ENCODE measurements at places on chromosomes 7 and 10. TPM values are rescaled to one million over a fixed set of nuclear protein-coding genes. Genes with fewer than 3 reads are reported as not detected.

DNA sequence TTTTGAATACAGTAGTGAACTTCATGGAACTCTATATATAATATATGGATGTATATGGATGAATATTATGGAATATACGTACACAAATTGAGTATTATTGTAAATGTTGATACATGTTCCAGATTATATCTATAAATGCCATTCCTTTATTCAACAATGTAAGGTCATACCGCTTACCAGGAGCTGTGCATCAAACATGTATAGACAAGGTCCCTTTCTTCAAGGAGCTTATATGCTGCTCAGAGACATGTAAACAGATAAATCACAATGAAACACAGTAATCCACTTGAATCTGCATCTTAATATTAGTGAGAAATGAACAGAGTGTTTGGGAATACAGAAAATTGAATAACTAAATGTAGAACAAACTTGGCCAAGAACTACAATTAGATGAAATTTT lies 898 bp upstream of the SEM1 start:
- DNase-seq, result no peak

DNA sequence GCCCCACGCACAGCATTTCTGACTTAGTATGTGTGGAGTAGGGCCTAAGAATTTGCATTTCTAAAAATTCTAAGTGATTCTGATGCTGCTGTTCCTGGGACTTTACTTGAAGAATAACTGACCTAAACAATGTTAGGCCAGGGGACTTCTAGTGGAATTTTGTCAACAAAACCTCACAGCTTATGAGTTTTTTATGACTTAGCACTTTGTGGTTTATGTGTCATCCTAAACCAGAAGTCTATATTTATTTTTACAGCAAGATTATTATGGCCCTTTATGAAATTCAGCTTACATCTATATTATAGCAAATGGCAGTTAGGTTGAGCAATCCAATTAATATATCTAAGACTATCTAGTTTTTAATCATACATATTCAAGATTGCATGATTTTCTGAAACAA lies 24.6 kb upstream of the BET1 start:
- no peak for DNase-seq

- no peak for DNase-seq
Measured at GRCh38 chr10:70656489-70656888, 15.8 kb upstream of the ADAMTS14 start.

- no peak for DNase-seq
Measured at GRCh38 chr7:50160206-50160605, 67.2 kb upstream of the ZPBP start.

DNA sequence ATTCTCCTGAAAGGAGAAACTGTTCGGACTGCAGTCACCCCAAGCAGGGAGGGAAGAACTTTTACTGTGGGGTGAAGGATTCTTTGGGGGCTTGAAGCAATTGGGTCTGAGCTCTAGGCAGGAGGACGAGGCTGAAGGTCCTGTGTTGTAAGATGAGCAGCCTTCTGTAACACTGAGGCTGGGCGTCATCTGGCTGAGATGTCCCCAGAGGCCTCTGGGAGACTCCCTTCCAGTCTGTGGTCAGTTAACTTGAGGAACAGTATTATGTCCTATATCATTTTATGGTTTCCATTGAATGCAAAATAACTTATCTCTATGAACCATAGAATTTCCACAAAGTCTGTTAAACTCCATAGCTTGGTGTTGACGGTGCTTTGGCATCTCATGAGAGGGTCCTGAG lies 26.3 kb downstream of the FIGNL1 start:
- DNase-seq, result no peak

DNA sequence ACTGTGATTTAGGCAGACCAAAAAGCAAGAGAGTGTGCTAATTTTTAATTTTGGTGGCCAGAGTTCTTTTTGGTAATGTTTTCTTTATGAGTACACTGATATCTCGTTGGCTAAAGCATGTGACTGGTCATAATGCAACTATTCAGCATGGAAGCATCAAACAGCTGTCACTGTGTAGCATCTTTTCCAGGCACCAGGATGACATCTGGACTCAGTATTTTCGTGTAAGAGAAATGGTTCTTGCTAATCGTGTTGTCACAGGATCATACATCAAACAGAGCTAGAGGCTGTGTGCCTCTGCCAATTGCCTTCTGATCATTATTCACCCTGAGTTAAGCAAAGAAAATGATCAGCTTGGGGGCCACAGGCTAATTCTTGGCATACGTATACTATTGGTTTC lies 118.9 kb downstream of the SND1 start:
- DNase-seq, result no peak

DNA sequence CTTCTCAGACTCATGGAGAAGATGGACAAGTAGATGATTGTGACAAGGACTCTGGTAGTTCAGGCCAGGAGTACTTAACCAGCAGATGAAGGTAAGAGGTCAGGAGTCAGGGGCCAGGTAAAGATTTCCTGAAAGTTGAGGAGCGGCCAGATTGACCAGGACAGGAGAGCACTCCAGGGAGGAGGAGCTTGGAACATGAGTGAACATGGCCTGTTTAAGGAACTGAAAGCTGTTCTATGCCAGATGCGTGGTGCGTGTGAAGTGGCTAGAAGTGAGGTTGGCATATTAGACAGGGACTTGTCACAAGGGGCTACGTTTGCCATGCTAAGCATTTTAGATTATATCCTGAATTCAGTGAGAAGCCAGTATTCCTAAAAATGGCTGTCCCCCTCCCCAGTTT lies 157.2 kb downstream of the WNT2 start:
- DNase-seq, result no peak

GRCh38 chr10:79056361-79056735 lies 12.4 kb upstream of the ZMIZ1 start:
- DNase-seq, result no peak

GRCh38 chr7:34544621-34545020 lies 113.4 kb upstream of the NPSR1 start:
- DNase-seq, result no peak

GRCh38 chr7:4225881-4226523 lies 456.1 kb upstream of the FOXK1 start:
- DNase-seq, result no peak

GRCh38 chr10:45454262-45454661 lies 80.2 kb downstream of the ALOX5 start:
- no peak for DNase-seq

GRCh38 chr10:60375293-60376004 lies 14.2 kb downstream of the ANK3 start:
- no peak for DNase-seq

DNA sequence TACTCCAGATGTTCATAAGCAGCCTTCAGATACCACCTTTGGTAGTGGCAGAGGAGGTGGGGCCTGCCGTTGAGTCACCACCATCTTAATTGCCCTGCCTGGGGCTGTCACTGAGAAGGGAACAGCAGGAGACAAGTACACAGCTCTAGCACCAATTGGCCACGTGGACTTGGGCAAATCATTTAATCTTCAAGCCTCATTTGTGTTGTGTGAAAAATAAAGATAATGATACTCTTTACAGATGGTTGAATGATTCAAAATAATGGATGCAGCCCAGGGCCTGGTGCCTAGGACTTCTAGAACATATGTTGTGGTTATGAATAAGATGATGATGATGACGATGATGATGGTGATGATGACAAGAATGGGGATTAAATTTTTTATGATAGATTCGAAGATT lies 111.9 kb upstream of the ADAM12 start:
- DNase-seq, result no peak

GRCh38 chr7:148191391-148192065 lies 399.0 kb upstream of the C7orf33 start:
- no peak for DNase-seq

DNA sequence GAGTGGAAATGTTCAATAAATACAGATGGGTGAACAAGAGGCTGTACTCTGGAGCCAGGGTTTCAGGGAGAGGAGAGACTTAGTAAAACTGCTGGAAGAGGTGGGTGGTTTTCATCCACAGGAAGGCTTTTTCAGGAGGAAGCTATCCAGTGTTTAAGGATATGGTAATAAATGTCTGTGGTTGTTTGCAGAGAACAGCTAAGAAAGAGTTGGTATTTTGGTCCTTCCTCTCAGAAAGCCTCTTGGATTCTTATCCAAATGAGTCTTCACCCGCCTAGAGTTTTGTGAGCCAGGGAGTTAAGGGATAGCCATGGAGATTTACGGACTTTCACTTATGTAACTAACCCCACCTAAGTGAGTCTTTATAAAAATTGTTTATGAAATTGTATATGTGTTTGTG lies 95.7 kb downstream of the GNAI1 start:
- DNase-seq, result no peak

- DNase-seq, result no peak
Measured at GRCh38 chr10:63773106-63773505, 251.9 kb downstream of the REEP3 start.

GRCh38 chr7:158828133-158829020 lies 932 bp downstream of the ESYT2 start:
- no peak for DNase-seq

DNA sequence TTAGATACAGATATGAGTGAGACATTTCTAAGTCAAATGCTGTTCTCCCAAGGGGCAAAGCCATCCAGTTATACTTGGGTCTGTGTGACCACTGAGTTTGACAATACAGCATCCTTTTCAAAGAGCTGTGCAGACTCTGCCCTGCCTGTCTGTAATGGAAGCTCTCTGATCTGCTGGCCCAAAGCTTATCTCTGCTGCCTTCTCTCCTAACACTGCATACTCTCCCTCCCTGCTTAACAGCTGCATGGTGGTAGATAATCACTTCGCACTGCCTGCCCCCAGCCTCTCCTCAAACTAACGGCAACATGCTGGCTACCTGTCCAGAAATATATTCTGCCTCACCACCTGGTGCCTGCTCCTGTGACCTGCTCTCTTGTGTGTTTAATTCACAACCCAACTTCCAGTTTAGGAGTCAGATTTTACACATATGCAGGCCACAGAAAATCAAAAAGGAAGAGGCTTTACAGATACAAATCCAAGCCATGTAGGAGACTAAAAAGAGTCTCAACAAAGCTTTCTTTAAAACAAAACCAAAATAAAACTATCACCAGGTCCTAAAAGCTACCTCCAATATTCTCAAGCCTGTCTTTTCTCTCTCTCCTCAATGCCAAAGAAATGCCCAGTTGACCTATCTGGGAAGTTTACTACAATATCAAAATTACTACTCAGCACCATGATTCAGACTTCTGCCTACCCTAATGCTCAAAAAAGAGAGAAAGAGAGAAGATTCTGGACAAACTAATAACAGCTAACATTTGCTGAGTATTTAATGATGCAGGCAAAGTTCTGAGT lies 145.6 kb downstream of the RELN start:
- no peak for DNase-seq

GRCh38 chr10:62666275-62666674 lies 138.2 kb upstream of the ADO start:
- DNase-seq, result no peak

GRCh38 chr7:87510411-87510875 lies 35.0 kb upstream of the ABCB4 start:
- no peak for DNase-seq

DNA sequence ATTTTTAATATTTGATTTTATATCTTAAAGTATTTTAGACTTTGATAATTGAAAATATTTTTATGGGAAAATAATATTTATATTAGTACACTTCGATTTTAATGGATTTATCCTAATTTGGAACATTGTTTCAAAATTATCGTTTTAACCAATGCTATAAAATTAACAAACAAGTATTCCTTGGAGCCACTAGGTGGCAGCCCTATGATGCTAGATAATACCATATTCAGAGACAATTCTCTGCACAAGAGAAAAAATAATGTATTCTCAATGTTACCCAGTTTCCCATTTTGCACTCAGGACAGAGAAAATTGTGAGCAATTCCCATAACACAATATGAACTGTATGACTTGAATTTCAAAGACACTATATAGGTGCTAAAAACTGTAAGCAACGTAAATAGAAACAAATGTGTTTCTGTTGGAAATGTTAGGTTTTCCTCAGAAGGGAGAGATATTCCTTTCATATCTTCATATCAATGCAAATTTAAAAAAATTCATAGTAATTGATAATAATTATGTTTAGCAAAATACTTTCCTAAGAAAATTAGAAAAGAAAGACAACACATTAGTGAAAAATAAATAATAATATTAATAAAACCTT lies 237.8 kb downstream of the SEMA3E start:
- DNase-seq, result peak; percentile 31

DNA sequence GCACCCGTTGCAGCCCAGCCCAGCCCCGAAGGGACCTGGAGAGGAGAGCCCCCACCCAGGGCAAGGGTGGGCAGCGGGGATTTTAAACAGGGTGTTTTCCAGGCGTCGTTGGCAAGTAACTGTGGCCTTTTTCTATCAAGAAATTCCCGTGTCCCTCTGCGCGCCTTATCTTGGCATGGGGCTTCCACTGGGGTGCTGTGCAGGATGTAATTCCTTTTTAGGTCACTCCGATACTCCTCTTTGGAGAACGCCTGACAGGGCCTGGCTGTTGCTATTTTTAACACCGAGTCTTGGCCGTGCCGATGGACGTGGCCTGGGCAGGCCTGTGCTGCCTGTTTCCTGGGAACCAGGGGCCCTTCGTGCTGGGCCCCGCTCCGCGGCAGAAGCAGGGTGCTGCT lies 93.8 kb downstream of the INPP5A start:
- DNase-seq, result no peak

- DNase-seq, result no peak
Measured at GRCh38 chr10:26717476-26717875, 20.0 kb downstream of the PDSS1 start.

- DNase-seq, result no peak
Measured at GRCh38 chr7:73705551-73705920, 13.9 kb downstream of the STX1A start.

- no peak for DNase-seq
Measured at GRCh38 chr7:229184-229964, 37.0 kb downstream of the FAM20C start.

The HSPB1 gene
- polyA plus RNA-seq, result 112 TPM

The NET1 gene
- 126 TPM for polyA plus RNA-seq

The OR13A1 gene
- polyA plus RNA-seq, result not detected

The VPS37D gene
- polyA plus RNA-seq, result 10.0 TPM

The HOXA4 gene
- polyA plus RNA-seq, result 15.7 TPM

The AMZ1 gene
- 0.08 TPM for polyA plus RNA-seq

The SLC29A3 gene
- polyA plus RNA-seq, result 6.3 TPM

The ADGRA1 gene
- 1.5 TPM for polyA plus RNA-seq

The ATXN7L1 gene
- 8.0 TPM for polyA plus RNA-seq

The MYO3A gene
- polyA plus RNA-seq, result 6.2 TPM

The SPDYE9 gene
- polyA plus RNA-seq, result 0.35 TPM

The OPALIN gene
- polyA plus RNA-seq, result not detected

The CALCR gene
- polyA plus RNA-seq, result 1.3 TPM

The CLEC2L gene
- 1.2 TPM for polyA plus RNA-seq

The AOC1 gene
- polyA plus RNA-seq, result 77.1 TPM

The COBL gene
- polyA plus RNA-seq, result 23.3 TPM

The IFIT3 gene
- polyA plus RNA-seq, result 17.4 TPM

The TMEM196 gene
- not detected for polyA plus RNA-seq

The CHN2 gene
- polyA plus RNA-seq, result 14.3 TPM

Measured in right renal cortex interstitium (tissue), 3 donors.